ENCODE measurements at places on chromosomes 7 and 10.

DNA sequence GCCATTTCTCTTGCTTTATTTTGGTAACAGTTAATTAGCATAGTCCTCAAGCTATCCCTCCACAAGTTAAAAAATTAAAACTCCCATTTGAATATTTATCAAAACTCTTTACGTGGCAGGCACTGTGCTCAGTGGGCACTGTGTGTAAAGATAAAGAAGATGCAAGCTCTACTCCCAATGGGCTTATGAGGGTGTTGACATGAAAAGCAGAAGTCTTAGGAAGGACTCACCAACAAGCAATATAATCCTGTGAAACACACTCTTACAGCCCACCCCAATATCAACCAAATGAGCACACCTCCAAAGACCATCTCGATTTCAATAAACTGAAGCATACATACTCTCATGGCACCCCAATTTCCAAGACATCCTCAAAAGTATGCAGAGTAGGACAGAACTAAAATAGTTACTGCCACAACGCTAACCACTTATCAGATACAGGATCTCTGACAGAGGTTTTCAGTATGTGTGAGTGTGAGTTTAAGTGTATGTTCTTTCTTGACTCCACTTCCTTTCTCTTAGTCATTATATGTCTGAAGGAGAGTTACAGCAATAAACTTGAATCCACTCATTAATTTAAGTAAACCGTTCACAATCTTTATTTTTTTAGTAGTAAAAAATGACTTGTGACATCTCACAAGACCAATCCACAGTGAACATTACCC, 120.0 kb downstream of the PDE1C start:
- DNase-seq: no peak

- DNase-seq: no peak
Observed at GRCh38 chr7:34067005-34067778, 161.9 kb downstream of the BMPER start.

- DNase-seq: no peak
Observed at GRCh38 chr7:155163696-155164095, 93.6 kb downstream of the HTR5A start.

DNA sequence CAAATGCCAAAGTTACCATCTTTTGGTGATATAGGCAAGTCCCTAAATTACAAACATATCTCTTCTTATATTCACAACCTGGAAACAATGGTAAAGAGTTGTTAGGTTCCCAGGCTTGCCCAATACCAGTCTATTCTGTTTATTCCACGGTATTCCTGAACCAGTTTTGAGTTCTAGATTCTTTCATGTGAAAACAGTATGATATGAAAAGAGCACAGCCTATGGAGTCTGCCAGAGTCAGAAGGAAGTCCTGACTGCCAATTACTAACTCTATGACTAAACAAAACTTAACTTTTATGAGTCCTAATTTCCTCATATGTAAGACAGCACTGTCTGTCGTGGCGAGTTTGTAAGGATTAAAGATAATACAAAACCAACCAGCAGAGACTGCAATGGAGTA, 5.6 kb downstream of the ABI1 start:
- no peak for DNase-seq

DNA sequence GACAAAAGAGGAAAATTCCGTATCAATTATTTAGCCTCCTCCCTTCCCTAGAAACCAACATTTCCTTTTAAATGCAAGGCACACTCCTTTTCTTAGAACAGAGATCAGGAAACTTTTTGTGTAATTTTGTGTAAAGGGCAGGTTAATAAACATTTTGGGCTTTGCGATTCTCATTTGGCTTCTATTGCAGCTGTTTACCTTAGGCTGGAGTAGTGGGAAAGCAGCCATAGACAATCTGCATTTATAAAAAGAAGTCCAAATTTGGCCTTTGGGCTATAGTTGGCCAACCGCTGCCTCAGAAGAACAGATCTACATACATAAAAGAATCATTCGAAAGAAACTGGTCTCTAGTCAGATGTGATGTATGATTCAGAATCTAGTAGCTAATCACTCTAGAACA, 35.3 kb downstream of the NAMPT start:
- DNase-seq: no peak

DNA sequence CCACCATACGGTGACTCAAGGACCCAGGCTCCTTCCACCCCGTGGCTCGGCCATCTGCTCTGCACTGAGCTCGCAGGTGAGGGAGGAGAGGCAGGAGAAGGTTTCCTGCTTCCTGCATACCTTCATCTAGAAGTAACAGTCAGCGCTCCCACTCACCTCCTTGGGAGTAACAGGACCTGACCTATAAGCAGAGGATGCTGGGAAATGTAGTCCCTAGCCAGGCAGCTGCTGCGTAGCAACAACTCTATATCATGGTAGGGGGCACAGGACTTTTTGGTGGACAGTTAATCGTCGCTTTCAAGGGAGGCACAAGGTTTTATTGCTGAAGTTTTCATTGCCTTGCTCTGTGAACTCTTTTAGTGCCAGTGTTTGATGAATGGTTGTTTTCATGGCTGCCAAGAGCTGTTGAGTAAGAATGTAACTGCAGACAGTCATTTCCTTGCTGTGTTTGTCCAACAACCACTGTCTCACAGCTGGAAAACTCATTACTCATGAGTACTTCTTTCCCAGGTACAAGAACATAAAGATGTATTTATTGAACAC, 10.2 kb upstream of the ZFYVE27 start:
- no peak for DNase-seq

- DNase-seq: no peak
Observed at GRCh38 chr10:96379758-96380157, 21.0 kb upstream of the OPALIN start.

DNA sequence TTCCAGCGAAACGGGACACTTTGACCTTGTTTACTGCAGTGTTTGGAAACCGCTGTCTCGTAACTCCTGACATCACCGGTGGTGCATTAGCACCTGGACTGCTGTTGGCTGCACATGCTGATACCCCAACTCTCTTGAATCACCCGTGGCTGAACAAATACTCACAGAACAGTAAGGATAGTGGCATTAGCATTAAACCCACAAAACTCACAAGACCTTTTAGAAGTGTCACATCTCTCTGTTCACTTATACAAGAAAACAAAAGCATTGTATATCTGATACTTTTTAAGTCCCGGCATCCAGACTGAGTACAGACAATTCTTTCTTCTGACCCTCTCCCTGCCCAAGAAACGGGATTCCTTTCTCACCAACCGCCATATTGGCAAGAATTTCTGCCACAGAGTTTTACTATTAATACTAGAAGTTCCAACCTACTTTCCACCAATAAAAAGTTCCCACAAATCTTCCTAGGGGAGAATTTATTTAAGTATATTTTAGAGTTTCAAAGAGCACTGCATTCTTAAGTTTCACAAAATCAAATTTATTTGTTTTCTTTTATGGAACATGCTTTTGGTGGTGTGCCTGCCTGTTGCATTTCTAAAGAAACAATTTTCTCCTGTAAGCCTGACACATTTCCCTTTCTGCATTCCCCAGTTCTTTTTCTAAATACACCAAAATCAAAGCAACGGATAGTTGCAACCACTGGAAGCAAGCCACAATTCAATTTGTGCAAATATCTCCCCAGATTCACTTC, 208.4 kb upstream of the KLF14 start:
- DNase-seq: peak; percentile 89

- DNase-seq: no peak
Observed at GRCh38 chr7:33093266-33093665, 15.9 kb downstream of the RP9 start.

GRCh38 chr10:122847782-122848604, 2.3 kb upstream of the CUZD1 start:
- DNase-seq: no peak

- DNase-seq: no peak
Observed at GRCh38 chr10:10315989-10316388, 701.7 kb upstream of the CELF2 start.

- no peak for DNase-seq
Observed at GRCh38 chr10:106929291-106929895, 235.1 kb downstream of the SORCS1 start.

DNA sequence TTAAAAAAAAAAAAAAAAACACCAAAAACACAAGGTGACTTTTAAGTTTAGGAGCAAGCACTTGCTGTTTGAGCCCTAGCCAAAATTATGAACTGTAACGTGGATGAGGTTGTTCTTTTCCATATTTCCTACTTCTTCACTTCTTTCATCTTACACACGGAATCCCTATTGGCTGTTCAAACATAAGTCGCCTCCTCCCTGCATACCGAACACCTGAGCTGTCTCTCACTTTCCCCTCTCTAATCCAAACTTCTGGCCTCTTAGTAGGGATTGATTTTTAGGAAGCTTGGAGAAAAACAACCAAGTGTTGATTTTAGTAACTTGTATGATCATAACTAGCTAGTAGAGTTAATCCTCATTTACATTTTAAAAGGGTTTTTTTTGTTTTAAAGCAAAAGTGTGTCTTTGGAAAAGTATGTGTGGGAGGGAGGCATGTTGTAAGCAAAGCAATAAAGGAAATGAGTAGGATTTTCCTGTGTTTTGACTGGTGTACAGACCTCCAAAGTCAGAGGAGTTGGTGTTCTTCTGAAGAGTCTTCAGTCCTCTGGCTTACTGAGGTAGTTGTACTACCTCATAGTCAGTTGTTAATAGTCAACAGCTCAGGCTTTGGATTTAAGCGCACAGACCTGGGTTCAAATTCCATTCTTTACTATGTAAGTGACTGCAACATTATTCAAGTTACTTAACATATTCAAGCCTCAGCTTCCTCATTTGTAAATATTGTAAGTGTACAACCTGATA, 39.3 kb downstream of the RABGEF1 start:
- DNase-seq: no peak

DNA sequence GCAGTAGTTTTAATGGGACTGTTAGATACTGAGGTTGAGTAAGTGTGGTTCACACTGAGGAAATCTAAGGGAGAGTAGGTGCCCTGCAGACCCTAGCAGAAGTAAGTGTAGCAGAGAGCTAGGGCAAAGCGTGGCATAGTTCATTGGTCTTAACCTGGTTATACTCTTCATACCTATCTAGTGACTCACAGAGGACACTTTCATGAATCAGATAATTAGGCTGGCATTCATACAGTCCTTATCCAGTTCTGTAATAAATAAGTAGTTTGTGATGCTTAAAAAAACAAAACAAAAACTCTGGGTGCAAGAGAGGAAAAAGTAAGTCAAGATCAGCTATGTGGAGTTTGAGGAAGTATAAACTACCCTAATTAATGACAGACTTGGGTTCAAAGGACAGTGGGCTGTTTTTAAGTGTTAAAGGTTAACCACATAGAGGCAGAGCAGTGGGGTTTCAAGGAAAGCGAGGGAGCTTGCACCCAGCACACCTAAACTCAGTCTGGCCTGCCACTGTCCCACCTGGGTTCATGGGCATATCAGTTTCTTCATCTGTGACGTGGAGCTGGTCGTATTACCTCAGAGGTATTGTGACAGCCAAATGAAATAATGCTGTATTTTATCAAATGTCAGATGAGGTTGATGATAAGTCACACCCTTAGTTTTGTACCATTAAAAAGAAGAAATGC, 27.1 kb downstream of the LMTK2 start:
- peak; percentile 3 for DNase-seq

GRCh38 chr7:108193594-108194498, 63.7 kb upstream of the LAMB4 start:
- DNase-seq: no peak

DNA sequence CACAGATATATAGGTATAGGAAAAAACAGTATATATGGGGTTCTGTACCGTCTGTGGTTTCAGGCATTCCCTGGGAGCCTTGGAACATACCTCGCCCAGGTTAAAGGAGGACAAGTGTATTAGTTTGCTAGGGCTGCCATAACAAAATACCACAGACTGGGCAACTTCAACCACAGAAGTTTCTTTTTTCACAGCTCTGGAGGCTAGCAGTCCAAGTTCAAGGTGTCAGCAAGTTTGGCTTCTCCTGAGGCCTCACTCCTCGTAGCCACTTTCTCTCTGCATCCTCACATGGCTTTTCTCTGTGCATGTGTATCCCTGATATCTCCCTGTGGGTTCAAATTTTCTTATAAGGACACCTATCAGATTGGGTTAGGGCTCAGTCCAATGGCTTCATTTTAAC, 189.1 kb downstream of the DNAH11 start:
- DNase-seq: no peak

DNA sequence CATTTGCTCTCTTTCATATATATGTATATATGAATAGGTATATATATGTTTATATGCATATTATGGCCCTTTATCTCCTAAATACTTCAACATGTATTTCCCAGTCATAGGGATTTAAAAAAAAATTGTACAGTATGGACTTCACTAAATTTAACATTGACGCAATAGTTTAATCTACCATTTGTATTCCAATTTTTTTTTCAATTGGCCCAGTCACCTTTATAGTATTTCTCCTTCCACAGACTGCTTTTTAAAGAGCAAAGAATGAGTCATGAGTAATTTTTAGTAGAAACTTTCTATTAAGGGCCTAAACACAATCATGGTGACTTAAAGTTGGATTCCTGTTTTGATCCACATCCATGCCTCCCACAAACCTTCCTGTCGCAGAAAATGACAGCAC, 20.5 kb downstream of the CCSER2 start:
- no peak for DNase-seq

DNA sequence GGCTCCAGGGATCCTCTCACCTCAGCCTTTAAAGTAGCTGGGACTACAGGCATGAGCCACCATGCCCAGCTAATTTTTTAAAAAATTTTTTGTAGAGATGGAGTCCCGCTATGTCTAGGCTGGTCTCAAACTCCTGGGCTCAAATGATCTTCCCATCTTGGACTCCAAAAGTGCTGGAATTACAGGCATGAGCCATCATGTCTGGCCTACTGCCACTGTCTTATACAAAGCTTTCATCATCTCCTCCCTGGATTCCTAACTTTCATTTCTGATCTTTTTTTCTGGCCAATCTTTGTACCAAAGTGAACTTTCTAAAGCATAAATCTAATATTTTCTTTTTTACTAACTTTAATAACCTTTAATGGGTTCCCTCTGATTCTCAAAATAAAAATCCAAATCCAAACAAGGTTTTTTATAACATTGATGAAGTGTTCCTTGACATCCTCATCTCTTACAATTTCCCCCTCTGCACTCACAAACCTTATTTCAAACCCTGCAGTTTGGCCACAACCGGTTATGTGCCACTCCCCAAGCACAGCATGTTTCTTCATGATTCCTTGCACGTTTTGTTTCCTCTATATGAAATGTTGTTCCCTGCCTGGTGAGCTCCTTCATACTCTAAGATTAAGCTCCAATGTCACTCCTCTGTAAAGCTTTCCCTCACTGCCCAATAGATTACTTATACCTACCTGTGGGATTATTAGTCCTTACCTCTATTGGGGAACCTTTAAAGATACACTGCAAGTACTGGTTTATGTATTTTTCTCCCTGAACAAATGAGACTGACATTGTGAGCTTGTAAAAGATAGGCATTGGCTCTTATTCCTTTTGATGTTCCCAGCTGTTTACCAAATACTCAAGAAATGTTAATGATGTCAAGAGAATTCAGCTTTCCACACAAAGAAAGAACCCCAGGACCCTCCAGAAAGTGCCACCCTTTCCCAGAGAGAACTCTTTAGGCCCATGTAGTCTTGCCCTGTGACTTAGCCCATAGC, 101.7 kb downstream of the HOXA1 start:
- DNase-seq: no peak

DNA sequence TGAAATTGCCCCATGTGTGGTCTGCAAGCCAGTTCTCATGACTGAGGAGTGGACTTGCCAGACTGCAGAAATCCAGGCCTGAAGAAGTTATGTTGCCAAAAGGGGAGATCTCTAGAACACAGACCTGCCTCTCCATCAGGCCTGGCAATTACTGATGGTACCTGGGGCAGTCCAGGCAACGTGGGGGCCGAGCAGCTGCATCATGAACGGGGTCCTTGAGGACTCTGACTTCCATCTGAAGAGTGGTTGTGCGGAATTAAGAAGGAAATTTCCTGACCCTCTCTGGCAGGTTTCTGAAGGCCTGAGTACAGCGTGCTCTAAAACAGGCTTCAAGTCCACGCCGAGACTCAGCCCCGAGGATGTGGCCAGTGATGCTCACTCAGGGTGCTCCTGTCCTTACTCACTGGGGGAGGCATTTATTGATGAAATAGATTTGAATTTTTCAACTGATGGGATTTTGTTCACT, 30.4 kb downstream of the RAMP3 start:
- DNase-seq: no peak

Measured in CD4-positive, alpha-beta T cell treated with Interleukin-10 for 1 hour (primary cell).